K562 (cell line): ENCODE measurements at places on chromosomes 5 and 9. TPM values are rescaled to one million over a fixed set of nuclear protein-coding genes. Genes with fewer than 3 reads are reported as not detected.

GRCh38 chr5:158013939-158014338 lies 155.0 kb upstream of the CLINT1 start:
- DNase-seq = peak; percentile 31

DNA sequence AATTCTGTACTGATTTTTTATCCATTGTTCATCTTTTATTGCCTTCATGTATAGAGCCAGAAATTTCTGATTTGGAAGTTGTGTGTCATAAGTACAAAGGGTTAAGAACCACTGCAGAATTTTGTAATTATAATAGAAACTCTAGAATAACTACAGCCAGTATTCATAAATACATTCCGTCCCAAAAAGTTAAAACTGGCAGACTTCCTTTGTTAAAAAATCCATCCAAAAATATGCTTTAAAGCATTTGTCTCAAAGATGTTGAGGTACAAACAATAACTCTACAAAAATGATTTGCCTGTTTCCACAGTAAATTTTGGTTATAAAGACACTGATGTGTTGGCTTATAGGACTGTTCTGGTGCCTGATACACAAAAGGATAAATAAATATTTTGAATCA lies 436.6 kb downstream of the DTWD2 start:
- DNase-seq = no peak

IER5L gene
- total RNA-seq = 4.9 and 5.7 TPM in 2 replicates

- DNase-seq = no peak
Measured at GRCh38 chr9:80952363-80952922, 736.9 kb downstream of the TLE1 start.

LCN10 gene
- total RNA-seq = 0.29 TPM in 1 of 2 replicates, not detected in the other

DNA sequence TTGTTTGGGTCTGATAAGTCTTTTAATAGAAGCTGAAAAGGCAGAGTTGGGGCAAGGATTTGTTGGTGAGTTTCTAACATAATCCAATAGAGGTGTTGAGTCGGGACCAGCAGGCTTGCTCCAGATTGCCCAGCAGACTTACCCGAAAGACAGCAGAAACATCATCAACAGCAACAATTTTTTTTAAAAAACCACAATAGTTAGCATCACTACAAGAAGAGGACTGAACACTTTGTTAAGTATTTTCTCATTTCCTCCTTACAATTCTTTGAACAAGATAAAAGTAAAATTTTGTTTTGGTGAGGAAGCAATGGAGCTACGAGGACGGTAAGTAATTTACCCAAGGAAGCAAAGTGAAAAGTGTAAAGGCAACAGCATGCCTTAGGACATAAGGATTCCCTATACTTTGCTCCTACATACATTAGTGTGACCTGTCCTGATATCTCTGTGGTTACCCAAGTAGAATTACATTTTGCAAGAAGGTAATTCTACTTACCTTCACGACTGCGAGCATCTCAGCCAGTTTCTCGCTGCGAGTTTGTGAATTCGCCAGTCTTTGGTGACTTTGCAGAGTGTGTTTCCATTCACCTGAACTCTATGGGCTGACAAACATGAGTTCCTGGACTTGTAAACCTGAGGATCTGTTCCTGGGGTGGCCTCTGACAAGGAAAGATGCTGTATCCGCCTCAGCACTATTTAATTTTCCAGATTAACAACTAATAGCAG lies 13.2 kb downstream of the ITK start:
- DNase-seq = no peak

DNA sequence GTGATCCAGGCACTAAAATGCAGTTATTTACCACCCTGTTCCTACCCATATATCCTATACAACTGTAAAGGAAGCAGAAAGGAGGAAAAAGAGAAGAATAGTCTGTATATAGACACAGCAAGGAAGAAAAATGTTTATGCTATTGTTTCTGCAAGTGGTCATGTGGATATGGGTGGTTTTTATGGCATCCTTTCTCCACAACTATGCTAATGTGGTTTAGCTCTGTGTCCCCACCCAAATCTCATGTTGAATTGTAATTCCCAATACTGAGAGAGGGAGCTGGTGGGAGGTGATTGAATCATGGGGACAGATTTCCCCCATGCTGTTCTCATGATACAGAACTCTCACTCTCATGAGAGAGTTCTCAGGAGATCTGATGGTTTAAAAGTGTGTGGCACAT lies 439.8 kb downstream of the ZSWIM6 start:
- DNase-seq = no peak

PCDHGA9 gene
- total RNA-seq = 0.18 and 0.20 TPM in 2 replicates

IFNA21 gene
- not detected in 2 replicates for total RNA-seq
